GM12892 (cell line): ENCODE measurements at places on chromosomes 7 and 10.

GRCh38 chr7:98946389-98946788 is 68.1 kb downstream of the TRRAP start:
- no peak for DNase-seq

- DNase-seq, result no peak
Measured at GRCh38 chr10:11147722-11148121, 130.1 kb downstream of the CELF2 start.

DNA sequence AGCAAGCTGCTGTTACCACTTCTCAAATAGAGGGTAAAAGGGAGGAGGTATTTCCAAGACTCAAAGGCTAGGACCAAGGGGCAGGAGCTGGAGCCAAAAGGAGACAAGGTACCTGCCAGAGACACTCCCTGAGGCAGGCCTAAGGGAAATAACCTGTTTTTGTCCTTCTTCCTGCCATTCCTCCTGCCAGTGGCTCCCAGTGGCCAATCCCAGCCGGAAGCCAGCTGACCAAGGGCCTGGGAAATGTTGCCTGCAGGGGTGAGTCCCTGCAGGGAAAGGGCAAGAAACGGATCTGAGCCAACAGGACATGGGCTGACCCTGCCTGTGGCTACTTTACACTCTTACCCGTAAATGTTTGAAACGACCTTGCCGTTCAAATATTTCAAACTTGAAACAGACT is 3.5 kb downstream of the CYTH3 start:
- no peak for DNase-seq

- no peak for DNase-seq
Measured at GRCh38 chr7:77904252-77904651, 105.7 kb downstream of the PHTF2 start.

- DNase-seq, result no peak
Measured at GRCh38 chr7:7707806-7708205, 10.6 kb downstream of the RPA3 start.
